Bladder microvascular endothelial cell (primary cell): ENCODE measurements at places on chromosomes 5 and 9. TPM values are rescaled to one million over a fixed set of nuclear protein-coding genes. Genes with fewer than 3 reads are reported as not detected.

Gene PCDHGC4
- 0.49 and 2.8 TPM in 2 replicates for total RNA-seq

Gene GIN1
- total RNA-seq = 3.6 and 7.0 TPM in 2 replicates

Gene LCN15
- not detected in 2 replicates for total RNA-seq

Gene FBP1
- total RNA-seq = 0.49 and 0.57 TPM in 2 replicates

Gene GPR21
- total RNA-seq = 0.16 and 3.8 TPM in 2 replicates
